ENCODE measurements at places on chromosomes 12 and 14.

DNA sequence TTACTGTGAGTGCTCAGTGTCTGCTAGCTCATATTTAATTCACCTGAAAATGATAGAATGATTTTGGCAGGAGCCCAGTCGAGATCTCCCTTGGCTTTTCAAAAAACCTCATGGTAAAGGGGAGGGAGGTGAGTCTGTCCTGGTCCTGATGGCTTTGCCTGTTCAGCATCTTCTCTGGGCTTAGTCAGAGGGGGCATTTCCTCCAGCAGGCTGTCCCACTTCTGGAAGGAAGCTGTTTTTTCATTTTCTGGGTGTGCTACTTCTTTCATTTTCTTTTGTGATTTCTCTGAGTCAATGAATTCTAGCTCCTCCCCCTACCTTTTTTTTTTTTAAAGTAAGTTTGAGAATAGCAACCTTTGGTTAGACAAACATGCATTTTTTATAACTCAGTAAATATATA lies 58.8 kb downstream of the TMX1 start:
- DNase-seq: peak; percentile 50

GRCh38 chr12:115158816-115159215 lies 474.8 kb upstream of the TBX3 start:
- DNase-seq: no peak

DNA sequence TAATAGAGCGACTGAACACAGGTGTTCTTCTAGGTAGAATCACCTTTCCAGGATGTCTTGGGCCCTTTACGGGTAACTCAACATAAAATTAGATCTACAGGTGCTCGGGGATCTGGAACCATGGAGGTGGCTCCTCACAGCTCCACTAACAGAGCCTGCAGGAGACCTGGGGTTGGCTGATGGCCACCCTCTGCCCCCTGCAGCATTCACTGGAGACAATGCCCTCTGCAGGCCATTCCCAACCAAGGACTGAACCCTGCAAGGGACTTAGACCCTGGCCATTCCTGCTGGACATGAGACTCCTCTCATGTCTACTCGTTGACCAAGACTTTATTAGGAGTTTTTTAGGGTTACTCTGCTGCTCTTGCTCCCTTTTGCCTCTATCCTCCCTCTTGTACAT lies 58.5 kb upstream of the PPP4R3A start:
- DNase-seq: no peak

DNA sequence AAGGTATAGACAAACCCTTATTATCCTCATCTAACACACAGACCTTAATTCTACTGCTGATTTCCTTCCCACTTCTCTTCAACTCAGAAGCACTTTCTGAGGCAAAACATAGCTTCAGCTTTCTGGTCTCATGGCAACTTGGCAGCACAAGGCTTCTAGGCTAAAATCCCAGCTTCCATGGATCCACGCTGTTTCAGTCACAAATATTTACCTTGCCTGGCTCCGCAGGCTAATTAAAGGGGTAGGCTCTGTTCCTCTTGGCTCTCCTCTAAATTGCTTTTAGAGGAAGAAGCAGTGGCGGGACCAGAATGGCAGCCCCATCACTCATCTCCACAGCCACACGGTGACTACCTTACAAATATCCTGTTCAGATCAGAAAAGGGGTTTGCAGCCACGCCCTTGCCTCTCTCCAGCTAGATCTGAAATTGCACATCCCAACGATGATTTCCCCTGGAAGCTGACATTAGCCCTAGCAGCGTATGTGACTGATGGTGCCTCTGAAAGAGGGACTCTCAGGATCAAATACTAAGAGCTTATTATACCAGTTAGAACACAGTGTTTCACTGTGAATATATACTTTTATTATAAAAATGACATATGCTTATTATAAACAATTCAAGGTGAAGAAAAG lies 221.5 kb upstream of the NUDT4 start:
- DNase-seq: no peak

Measured in GM12865 (cell line).